ENCODE measurements at places on chromosomes 2 and 18.

DNA sequence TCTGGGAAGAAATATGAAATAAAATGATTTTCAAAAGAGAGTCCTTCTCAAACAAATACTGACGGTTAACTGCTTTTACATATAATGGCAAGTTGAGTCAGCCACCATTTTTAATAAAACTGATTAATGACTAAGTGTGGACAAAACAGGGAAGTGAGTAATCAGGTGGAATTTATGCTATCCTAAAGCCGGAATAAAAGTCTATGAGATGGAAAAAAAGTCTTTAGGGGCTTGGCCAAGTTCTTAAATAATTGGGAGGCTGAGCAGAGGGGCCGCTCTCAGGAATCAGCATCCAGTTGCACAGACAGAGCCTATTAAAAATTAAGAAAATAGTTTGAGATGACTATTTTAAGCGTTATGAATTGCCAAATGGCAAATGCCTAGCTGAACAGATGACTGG lies 58.6 kb upstream of the AFF3 start:
- no peak for DNase-seq

DNA sequence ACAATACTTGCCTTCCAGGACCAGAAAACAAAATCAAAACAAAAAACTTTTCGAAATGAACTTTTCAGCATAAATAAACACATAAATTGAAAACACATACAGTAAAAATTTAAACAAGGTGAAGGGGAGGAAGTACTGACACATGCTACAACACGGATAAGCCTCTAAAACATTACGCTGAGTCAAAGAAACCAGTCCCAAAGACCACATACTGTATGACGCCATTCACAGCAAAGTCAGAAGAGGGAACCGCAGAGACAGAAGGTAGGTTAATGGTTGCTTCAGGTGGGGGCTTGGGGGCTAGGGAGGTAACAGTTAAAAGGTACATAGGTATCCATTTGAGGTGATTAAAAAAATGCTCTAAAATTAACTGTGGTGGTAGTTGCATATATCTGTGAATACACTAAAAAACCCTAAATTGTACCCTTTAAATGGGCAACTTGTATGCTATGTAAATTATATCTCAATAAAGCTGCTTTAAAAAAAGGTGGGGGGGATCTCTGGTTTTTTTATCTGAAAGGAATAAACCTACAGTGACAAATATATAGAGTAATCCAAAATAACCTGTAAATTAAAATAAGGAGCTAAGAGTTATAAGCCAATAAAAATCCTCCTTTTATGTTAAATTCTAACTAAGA lies 7.1 kb downstream of the COX7A2L start:
- no peak for DNase-seq

- no peak for DNase-seq
Observed at GRCh38 chr2:28949617-28950305, 31.3 kb upstream of the TOGARAM2 start.

DNA sequence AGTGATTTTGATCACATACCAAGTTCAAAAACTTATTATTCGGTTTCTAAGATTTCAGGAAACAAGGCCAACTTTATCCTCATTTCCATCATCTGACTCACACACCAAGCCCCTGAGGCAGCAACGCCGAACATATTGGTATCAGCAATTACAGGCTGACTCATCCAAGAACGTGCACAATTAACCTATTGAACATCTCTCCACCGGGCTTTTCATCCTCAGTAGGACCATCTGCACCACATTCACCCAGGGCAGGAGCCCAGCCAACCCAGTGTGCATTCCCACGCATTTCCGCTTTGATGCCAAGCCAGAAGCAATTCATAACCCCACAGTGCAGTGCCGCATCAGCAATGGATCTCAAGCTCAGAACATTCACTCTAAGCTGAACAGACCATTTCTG lies 52.9 kb downstream of the SCG2 start:
- peak; percentile 96 for DNase-seq

GRCh38 chr2:144339048-144339447 lies 180.9 kb downstream of the ZEB2 start:
- no peak for DNase-seq

- no peak for DNase-seq
Observed at GRCh38 chr2:236616031-236616430, 46.4 kb downstream of the ACKR3 start.

DNA sequence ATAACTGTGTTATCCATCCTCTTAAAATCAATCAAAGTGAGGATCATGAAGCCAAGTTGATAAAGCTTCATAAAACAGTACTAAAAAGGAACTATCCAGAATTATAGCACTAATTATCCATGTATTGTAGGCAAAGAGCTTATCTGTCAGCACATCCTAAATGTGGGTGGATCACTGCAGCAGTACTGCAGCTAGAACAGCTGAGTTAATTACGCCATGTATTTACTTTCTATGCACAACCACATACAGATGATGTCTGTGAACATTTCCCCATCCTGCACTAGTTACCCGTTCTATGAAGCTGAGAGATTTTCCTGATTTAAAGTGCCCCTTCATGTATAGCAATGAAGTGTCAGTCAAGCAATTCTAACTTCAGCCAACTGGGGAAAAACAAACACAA lies 96.6 kb downstream of the RAPH1 start:
- no peak for DNase-seq

DNA sequence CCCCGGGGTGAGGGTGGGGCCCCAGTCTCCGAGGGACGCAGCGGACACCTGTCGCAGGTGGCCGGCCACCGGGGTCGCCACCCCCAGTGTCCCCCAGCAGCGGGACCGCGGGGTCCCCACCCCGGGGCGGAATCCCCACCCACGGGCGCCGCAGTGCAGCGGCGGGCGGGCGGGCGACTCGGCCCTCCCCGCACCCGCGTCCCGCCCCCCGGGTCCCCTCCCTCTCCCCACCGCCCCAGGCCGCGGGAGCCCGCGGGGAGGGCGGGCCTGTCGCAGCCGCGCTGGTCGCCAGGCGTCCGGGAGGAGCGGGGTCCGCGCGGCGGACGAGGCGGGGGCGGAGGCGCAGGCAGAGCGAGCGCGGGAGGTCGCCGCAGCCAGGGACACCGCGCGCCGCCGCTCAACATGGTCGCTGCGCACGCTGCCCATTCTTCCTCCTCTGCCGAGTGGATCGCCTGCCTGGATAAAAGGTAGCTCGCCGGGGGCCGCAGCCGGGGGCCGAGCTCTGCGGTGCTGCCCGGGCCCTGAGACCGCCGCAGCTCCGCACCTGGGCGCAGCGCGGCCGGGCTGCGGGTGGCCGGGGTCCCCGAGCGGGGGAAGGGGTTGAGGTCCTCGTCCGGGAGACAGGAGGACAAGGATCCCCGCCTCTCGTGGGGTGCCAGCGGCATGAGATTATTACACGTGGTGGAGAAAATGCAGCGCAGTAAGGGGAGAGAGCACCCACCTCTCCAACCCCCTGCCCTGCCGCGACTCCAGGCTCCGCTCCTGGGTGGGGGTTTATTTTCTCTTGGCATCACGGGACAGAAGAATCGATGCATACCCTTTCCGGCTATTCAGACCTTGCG lies at the start of gene RAPGEF4:
Gene RAPGEF4, plus strand, starts transcription at position 264 of the 842 bp plus-strand sequence. Its CDS starts 139 bp downstream, at position 403.
- no peak for DNase-seq

GRCh38 chr18:43531438-43531837 lies 254.1 kb upstream of the SYT4 start:
- DNase-seq = no peak

Data from HFF-Myc (cell line).